ENCODE measurements at places on chromosomes 12 and 14.
A peak's percentile ranks its signal among the peaks of the same experiment; 100 is the strongest.

DNA sequence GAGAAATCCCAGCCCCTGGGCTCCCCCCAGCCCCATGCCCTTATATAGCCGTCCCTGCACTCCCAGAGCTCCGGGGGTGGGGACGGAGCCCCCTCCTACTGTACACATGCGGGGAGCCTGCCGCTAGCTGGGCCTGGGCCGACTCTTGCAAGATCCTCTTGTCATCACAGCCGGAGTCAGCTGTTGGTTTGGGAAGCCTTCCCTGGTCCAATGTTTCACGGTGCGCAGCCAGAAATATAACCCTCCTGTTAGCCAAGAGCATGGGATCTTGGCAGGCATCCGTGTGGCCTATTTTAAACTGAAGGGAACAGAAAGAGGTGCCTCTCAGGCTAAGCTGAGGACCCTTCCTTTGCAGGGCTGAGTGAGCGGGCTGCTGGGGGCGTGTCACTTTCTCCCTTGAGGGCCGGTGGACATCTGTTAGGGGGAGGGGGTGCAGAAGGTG, 175.3 kb downstream of the TSPAN9 start:
- DNase-seq = no peak

DNA sequence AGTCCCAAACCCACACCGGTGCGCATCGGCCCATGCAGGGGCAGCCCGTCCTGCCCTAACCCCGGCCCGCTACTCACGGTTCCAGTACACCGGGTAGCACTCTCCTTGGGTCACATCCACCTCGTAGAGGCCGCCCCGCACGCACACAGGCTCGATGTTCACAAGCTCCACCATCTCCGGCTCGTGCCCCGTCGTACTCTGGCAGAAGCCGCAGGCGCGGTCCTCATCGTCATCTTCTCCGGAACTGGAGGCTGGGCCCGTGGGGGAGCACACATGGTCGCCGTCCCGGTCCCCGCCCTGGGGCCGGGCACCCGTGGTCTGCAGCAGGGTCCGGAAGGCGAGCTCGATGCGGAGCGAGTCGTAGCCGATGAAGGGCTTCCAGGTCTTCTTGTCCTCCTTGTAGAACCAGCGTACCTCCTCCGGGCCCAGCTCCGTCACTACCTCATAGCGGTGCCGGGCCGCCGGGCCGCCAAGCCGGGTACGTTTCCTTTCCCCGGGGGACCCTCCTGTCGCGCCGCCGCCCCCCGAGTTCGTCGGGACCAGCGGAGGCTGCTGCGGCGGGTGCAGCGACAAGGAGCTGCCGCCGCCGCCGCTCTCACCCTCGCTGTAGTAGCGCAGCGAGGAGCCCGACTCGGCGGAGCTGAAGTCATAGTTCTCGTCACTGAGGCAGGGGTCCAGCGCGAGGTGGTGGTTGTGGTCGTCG, 788 bp downstream of the DDHD1 start:
- DNase-seq = peak; percentile 34

DNA sequence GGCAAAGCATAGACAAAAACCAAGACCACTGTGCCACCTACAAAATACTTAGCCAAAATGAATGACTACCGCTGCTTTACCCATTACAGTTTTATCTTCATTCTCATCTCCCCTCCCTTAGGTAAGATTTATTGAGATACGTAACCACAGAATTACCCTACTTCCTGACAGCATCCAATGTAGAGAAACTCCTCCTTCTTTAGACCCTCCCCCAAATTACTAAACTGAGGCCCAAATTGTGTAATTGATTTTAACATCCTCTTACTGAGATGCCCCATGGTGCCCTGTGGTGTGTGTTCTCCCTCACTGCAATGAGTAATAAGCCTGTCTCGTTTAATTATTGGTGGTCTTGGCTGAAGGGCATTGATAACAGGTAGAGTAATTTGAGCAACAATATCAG, 19.1 kb downstream of the VRK1 start:
- no peak for DNase-seq

DNA sequence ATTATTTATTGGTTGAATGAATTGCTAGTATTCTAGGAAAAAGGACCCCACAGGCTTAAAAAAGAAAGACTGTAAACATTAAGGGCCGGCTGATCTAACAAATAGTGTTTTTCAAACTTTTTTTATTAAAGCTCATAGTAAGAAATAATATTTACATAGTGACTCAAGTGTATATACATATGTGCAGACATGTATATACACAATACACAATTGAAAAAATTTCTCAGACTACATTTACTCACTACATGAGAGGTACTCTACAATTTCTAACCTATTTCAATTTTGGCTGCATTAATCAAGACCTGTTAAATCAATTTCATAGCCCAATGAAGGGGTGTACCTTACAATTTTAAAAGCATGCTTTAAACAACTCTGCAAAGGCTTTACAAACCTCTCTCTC, 17.5 kb downstream of the KCNH5 start:
- no peak for DNase-seq

DNA sequence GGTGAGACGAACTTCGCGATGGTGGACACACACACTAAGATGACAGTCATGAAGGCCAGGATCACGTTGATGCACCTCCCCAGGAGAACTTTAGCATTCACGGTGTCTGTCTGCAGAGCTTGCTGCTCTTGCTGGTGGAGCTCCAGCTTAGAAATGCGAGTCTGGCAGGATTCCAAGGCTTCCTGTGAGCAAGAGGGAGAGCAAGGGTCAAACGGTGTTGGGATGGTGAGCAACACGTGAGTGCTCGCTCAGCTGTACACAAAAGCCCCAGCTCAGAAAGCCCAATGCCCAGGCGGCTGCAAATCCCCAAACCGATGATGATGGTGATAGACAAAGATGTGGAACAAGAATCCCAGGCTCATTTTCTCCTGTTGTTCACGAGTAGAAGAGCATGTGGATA, 78.8 kb downstream of the TMCC3 start:
- DNase-seq = no peak

GRCh38 chr14:100058777-100059437, 6.3 kb upstream of the EVL start:
- DNase-seq = no peak

- no peak for DNase-seq
Measured at GRCh38 chr12:132052196-132052932, 91.8 kb downstream of the DDX51 start.

GRCh38 chr14:46053221-46053620, 598.4 kb downstream of the RPL10L start:
- DNase-seq = no peak

- peak; percentile 66 for DNase-seq
Measured at GRCh38 chr14:53539489-53540126, 386.5 kb upstream of the DDHD1 start.

- DNase-seq = no peak
Measured at GRCh38 chr12:59652130-59652529, 56.3 kb downstream of the SLC16A7 start.

DNA sequence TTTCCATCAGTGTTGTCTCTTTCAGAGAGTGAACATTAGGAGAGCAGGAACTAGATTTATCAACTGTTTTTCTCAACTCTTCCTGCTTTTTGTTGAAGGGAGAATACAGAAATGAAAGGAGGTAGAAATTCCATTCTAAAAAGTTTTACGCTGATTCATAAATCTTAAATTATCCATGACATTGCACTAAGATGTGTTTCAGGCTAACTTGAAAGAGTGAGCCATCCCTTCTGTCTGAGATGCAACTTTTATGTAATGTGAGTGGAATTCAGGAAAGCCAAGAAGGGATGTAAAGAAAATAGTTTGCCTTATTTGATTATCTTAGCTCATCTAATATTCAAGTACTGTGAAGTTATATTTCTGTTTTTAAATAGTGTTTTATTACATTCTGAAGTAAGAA, 349.5 kb upstream of the RGS6 start:
- no peak for DNase-seq

DNA sequence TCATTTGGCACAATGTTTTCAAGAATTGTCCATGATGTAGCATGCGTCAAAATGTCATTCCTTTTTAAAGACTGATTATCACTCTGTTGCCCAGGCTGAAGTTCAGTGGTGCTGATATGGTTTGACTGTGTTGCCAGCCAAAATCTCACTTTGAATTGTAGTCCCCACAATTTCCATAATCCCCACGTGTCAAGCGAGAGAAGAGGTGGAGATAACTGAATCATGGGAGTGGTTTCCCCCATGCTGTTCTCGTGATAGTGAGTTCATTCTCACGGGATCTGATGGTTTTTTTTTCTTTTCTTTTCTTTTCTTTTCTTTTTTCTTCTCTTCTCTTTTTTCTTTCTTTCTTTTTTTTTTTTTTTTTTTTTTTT, 21.8 kb upstream of the LRRK2 start:
- no peak for DNase-seq

GRCh38 chr14:81390696-81391095, 9.4 kb downstream of the STON2 start:
- DNase-seq = no peak

DNA sequence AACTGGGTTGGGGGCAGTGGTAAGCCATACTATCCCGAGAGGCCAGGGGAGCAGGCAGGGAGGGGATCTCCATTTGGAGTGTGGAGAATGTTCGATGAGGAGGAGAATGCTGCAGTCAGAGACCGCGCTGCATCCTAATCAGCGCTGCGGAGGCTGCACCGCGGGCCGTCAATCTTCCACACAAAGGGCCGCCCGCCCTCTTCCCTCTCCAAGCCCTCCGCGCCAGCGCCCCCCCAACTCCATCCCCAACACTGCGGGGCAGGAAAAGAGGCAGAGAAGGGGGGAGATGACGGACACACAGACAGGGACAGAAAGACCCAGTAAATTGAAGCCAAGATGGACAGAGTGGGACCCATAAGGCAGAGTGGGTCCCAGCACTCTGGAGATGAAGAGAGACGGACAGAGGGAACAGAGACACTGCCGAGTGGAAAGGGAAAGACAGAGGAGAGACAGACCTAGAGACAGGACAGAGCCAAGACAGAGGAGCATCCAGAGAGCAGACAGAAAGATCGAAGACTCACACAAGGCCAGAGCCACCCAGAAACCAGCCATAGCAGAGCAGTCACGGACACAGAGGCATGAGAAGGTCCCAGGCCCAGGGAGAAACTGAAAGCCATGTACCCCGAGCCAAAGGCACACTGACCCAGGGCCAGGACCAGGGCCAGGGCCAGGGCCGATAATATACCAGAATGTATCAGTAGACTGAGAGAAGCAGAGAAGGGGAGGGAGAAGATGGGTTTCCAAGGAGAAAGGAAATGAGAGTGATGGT, 3.5 kb downstream of the CISTR start:
- DNase-seq = no peak

- no peak for DNase-seq
Measured at GRCh38 chr12:104524034-104524832, 67.5 kb downstream of the CHST11 start.

DNA sequence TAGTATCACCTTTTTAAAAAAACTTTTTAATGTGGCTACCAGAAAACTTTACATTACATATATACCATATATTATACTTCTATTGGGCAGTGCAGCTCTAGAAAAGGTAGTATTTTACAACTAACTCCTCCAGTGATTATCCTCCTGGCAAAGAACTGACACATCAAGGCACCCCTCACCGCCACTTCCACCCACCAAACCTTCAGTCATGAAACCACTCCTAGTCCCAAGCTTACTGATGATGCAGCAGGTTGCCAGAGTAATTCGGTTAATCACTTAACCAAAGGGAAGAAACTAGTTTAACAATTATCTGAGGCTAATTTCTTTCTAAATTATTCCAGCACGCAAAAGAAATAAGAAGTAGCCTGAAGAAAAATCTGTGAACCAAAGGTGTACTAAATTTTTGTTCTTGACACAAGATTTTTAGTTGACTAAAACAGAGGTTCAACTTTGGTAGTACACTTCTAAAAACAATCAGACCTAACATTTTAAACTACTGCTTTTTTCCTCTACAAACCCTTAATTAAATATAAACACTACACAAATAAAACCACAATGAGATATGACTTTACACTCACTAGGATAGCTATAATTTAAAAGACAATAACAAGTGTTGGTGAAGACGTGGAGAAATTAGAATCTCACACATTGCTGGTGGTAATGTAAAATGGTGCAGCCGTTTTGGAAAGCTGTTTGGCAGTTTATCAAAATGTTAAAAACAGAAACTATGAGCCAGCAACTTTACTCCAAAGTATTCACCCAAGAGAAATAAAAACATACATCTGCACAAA, 16.7 kb downstream of the SPPL3 start:
- no peak for DNase-seq

GRCh38 chr14:28671425-28671824, 95.2 kb upstream of the FOXG1 start:
- no peak for DNase-seq

DNA sequence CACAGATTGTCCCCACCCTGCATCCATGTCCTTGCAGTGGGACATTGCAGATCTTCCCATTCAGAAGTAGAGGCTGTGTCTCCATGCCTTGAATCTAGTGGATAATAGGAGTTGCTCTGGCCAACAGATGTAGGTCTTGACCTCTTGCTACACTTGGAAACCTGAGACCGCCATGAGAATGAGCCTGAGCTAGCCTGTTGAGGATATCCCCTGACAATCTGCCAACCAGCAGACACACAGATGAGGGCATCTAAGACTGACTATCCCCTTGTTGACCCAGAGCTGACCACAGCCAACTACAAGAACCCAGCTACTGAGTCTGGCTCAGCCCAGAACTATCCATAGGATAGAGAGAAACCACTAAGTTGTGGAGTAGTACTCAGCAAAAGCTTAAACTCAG, 161.1 kb upstream of the NOS1 start:
- no peak for DNase-seq

DNA sequence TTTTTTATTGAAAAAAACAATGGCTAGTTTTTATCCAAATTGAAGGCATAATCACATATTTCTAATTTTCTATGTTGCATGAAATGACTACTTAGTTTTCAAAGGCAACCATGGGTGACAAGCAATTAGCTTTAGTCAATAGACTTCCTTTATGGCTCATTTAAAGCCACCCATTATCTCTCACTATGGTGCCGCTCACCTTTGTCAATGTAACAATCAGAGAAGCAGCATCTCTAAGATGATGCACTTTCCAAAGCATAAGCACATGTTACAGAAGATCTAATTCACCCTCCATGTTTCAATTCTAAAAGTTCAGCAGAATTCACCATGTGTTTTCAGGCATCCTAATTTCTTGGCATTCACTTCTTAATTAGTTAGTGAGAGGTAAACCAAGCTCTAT, 166.6 kb upstream of the RPL10L start:
- no peak for DNase-seq

GRCh38 chr14:68193970-68194681, 374.5 kb downstream of the RAD51B start:
- no peak for DNase-seq

DNA sequence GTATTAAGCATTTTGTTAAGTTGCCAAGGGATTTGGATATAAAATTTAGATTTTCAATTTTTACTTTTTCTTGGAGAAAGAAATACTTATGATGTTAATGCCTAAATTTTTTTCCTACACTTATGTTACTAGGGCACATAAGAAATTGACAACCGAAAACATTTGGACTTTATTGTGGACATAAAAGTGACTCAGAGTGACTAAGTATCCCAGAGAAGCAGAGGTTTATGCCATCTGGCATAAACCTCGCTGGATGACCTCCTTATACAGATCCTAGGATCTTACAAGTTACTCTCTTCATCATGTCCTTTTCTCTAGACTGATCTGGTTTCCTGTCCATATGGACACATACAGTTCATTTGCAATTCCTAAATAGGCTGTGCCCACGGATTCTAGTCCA, 89.8 kb downstream of the RERG start:
- DNase-seq = no peak

Measured in HEK293T (cell line).